ENCODE measurements at places on chromosomes 3 and 15. TPM values are rescaled to one million over a fixed set of nuclear protein-coding genes. Genes with fewer than 3 reads are reported as not detected.

GRCh38 chr3:146781606-146782005 is 176.5 kb upstream of the PLSCR5 start:
- DNase-seq = no peak
- no peak overlapping the region for H3K4me3 ChIP-seq
- no peaks in the 10 kb centered on the region for H3K36me3 ChIP-seq
- H3K4me1 ChIP-seq = no peaks in the 10 kb centered on the region
- H3K27ac ChIP-seq = no peak overlapping the region

DNA sequence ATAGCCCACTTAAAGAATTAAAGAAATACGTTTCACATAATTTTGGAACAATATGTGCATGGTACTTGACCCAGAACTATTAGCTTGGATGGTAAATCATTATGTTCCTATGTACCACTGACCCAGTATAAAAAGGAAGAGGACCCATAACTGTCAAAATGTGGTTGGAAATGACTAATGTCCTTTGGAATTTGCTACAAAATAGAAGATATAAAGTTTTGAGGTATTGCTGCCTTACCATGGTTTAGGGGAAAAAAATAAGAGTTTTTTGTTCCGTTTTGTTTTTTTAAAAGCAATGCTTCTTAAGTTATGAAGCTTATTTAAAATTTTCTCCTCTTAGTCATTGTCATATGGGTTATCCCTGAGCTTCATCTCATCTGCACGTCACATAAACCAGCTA is 15.8 kb upstream of the TFDP2 start:
- no peaks in the 10 kb centered on the region for H3K27me3 ChIP-seq
- DNase-seq = no peak
- H3K4me3 ChIP-seq = no peak overlapping the region
- no peaks in the 10 kb centered on the region for H3K4me1 ChIP-seq

DNA sequence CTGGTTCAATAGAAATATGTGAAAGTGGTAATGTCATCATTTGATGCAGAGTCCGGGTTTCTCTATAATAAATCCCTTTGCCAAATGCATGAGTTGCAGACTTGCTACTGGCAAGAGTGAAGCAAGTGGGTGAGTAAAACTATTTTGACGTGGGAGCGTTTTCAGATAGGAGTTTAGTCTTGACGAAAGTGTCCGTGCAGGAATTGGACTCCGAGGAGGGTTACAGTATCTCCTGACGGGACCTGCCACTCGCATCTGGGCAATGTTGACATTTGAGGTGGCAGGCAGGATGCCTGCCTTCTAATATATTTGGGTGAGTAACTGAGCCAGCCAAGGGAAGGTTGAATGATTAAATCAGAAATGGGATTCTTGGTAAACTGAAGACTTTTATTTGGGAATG is 16.0 kb downstream of the CDV3 start:
- no peak for DNase-seq
- no peaks in the 10 kb centered on the region for H3K27me3 ChIP-seq
- no peak overlapping the region for H3K4me3 ChIP-seq
- no peak overlapping the region for H3K27ac ChIP-seq

MTFMT gene
- total RNA-seq = 17.0 TPM

RHOV gene
- total RNA-seq = not detected

Measured in heart left ventricle (tissue), 16 donors.